CD4-positive, alpha-beta memory T cell (primary cell): ENCODE measurements at places on chromosomes 6 and 20. TPM values are rescaled to one million over a fixed set of nuclear protein-coding genes. Genes with fewer than 3 reads are reported as not detected.

- no peak for DNase-seq
Measured at GRCh38 chr6:30169658-30170614, 6.6 kb downstream of the TRIM15 start.

- no peak for DNase-seq
Measured at GRCh38 chr6:146090474-146090873, 61.6 kb downstream of the GRM1 start.

DNA sequence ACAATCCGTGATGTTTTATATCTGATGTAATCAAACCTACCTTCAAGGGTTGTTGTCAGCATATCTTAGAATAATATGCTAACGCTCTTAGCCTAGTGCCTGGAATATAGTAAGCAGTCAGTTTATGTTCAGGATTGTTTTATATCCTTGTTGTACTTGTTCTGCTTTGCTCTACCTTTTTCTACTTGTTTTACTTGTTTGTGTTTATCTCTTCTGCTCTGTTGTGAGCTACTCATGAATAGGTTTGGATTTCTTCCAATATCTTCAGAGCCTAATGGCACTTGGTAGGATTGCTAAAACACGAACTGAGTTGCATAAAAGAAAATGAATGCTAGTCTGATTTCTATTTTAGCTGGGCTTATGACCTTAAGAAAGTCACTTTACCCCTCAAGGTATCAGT, 40.1 kb downstream of the DNAH8 start:
- no peak for DNase-seq

DNA sequence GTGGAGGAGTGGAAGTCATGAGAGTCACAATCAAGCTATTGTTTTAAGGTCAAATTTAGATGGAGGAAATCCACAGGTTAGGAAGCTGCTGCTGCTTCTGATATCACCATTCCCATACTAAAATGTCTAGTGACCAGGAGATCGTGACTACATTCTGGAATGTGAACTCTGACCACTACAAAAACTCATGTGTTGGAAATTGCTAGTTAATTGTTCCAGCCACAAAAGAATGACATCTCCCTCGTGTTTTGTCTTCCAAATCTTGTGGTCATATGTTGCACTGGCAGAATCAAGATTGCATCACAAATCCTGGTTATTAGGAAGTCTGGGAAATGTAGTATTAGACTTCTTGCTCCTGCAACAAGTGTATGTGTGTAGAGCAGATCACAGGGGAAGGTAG, 441.9 kb downstream of the CD109 start:
- no peak for DNase-seq

GRCh38 chr20:57245997-57246396, 20.4 kb downstream of the BMP7 start:
- no peak for DNase-seq

DNA sequence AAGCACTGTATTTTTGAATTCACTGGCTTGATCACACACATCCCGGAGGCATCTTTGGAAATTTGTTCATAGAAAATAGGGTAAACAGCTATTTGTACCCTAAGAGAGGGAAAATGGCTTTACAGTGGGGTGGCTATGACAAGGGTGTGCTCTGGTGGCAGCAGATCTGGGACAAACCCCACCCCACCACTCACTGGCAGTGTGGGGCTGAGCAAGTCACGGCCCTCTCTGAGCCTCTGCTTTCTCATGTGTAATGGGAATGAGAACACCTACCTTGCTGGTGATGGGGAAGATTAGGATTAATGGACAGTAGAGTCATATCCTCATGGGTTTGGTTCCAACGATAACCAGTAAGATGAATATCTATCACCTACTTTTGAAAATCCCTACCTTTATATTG, 78.0 kb downstream of the KCNB1 start:
- no peak for DNase-seq

- no peak for DNase-seq
Measured at GRCh38 chr6:7189101-7189758, 81.5 kb downstream of the RREB1 start.

DNA sequence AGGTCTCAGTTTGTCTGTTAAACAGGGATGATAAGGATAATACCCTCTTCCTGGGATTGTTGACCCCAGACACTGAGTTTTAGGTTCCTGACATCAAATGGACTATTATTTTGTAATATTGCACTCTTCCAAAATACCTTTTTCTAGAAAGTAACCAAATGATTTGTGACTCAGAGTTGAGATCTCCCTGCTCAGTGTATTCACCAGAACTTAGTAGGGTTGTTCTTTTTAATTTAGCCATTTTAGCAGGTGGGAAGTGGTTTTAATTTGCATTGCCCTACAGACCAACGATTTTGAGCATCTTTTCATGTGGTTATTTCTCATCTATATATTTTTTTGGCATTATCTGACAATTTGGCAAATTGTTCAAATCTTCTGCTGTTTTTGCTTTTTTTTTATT, 75.1 kb downstream of the TMEM242 start:
- DNase-seq = no peak

- DNase-seq = no peak
Measured at GRCh38 chr6:55040102-55040848, 134.0 kb upstream of the HCRTR2 start.

- no peak for DNase-seq
Measured at GRCh38 chr6:137219664-137220252, 573 bp upstream of the IFNGR1 start.

GRCh38 chr20:62940875-62941274, 2.9 kb downstream of the GID8 start:
- no peak for DNase-seq

GRCh38 chr6:44266347-44266746, 996 bp upstream of the NFKBIE start:
- no peak for DNase-seq

DNA sequence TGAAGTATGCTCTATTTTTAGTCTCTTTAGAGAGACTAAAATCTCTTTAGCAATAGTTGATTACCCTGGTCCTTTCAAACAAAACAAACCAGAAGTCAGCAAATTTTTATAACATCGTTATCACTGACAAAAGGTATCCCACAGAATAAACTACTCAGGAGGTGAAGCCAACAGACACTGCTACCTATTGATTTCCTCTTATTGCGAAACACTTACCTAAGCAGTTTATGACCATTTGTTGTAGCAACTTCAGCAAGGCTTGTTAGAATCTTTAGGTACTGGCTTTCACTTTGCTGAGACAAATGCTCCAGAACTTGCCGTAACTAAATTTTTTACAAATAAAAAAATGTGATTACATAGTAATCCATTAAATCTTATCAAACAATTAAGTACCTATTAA, 64.4 kb downstream of the HACE1 start:
- no peak for DNase-seq

DNA sequence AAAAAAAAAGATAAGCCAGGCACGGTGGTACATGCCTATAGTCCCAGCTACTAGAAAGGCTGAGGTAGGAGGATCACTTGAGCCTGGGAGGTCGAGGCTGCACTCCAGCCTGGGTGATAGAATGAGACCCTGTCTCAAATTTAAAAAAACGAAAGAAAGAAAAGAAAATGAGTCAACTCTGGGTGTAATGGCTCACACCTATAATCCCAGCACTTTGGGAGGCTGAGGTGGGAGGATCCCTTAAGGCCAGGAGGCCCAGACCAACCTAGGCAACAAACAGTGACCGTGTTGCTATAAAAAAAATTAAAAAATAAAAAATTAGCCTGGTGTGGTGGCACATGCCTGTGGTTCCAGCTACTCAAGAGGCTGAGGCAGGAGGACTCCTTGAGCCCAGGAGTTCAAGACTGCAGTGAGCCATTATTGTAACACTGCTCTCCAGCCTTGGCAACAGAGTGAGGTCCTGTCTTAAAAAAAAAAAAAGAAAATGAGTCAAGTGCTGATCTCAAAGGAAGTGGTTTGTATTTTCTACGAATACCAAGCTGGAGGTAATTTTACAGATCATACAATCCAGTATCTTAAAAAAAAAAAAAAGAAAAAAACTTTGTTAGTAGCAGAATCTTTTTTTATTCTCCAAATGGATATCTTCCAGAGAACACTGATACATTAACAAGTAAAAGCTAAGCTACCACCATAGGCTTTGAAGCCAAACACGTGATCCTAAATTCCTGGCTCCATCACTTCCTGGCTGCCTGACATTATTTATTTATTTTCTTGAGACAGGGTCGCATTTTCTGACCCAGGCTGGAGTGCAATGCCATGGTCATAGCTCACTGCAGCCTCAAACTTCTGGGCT, 5.7 kb downstream of the COMMD7 start:
- DNase-seq = peak; percentile 59

GRCh38 chr6:147429794-147430193, 78.7 kb upstream of the SAMD5 start:
- DNase-seq = no peak

DNA sequence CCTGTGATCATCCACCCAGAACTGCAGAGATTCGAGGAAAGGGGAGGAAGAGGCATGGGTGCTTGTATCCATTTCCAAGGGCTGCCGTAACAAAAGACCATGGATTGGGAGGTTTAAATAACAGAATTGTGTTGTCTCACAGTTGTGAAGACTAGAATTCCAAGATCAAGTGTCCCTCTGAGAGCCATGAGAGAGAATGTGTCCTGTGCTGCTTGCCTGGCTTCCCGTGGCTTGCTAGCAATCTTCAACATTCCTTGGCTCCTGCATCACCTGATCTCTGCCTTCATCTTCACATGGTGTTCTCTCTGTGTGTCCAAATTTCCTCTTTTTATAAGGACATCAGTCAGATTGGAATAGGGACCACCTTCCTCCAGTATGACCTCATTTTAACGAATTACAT, 69.8 kb downstream of the CDC40 start:
- DNase-seq = no peak

DNA sequence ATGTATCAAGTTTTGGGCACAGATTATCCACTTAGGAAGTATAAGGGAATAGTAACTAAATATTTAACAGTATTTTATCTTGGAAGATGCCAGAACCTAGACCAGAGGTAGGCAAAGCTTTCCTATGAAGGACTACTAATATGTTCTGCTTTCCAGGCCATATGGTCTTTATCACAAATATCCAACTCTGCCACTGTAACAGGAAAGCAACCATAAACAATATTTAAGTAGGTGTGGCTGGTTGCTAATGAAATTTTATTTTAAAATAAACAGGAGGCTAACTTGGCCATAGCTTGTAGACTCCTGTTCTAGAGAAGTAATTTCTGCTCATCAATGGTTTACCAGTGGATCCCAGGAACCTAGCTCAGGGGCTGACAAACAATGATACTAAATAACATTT, 39.4 kb downstream of the NOL7 start:
- DNase-seq = no peak

GRCh38 chr6:53910834-53911233, 116.0 kb downstream of the LRRC1 start:
- no peak for DNase-seq

DNA sequence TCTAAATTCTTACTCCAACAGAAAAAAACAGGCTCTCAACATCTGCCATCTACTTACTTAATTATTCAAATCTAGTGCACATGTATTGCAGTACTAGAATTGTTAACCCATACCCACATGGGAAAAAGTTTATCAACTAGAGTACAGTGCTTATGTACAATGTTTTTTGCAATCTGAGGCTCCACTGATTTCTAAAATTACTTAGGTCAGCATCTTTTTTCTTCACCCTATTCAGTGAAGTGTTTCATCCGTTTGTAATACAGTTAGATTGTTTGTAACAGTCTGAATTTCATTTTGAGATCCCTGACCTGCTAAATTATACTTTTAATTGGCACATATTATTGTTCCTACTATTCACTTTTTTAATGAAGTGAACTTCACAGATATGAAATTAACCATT, 402.2 kb downstream of the FOXA2 start:
- DNase-seq = no peak

GRCh38 chr6:127221201-127221600, 45.5 kb upstream of the RNF146 start:
- DNase-seq = no peak

DNA sequence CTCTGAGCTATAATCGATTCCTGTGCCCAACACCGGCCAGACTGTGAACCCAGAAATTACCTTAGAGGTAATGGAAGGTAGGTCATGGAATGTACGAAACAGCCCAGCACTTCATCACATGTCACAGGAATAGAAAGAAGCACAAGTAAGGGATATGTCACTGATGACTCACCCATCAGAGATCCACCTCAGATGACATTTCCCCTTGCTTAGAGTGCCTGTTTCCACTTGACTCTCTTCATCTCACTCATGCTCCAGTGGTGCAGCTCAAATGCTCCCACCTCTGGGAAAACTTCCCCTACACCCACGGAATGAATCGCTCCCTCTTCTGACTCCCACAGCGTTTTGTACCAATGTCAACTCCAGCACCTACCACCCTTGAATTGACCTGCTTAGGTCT, 381.6 kb upstream of the CNR1 start:
- DNase-seq = no peak

DNA sequence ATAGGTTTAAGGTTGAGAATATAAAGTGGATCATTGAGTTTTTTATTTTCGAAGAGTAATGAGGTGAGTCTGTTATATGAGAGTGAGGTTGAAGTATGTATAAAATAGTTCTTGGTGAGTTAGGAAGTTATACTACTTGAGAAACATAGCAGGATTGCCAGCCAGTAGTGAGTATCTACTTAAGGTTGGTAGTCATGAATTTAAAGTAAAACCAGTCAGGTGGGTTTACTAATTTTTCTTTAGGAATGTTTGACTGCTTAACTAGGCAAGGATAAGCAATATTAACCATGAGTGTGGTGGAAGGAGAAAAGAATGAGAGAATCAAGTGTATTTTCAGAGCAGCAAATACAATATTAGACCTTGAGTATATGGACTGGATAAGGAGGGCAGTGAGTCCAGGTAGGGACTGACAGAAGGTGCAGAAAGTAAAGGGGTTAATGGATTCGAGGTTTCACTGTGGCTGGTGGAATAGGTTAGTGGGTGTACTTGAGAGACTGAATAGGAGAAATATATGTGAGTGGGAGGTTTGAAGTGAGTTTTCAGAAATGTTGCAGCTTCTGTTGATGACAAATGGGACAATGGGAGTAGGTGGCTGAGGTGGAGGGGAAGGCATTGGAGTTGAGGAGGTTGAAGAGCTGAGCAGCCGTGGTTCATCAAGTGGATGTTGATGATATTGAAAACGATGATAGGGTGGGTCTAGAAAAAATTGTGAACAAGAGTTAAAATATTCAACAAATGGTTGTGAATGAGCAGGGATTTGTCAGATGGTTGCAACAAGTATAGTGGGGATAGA, 232.5 kb upstream of the ASCC3 start:
- no peak for DNase-seq

The PTCRA gene
- not detected for total RNA-seq

The GATA5 gene
- total RNA-seq = not detected

The DTNBP1 gene
- 24.1 TPM for total RNA-seq

The ANKRD66 gene
- total RNA-seq = not detected

The HCRTR2 gene
- not detected for total RNA-seq

The GNAS-AS1 gene
- total RNA-seq = 1.1 TPM

The SUMO4 gene
- 6.8 TPM for total RNA-seq

The NRSN1 gene
- not detected for total RNA-seq

The C6orf52 gene
- total RNA-seq = 1.5 TPM

The BLOC1S5 gene
- total RNA-seq = 24.9 TPM

The CLPSL2 gene
- total RNA-seq = not detected

The HLA-DOA gene
- total RNA-seq = 0.69 TPM

The PCED1A gene
- total RNA-seq = 83.1 TPM

The DYNLT2 gene
- 6.9 TPM for total RNA-seq

The MAS1 gene
- not detected for total RNA-seq
